ENCODE measurements at places on chromosomes 13 and 19.

- DNase-seq: no peak
Observed at GRCh38 chr13:74107598-74107997, 26.6 kb downstream of the KLF12 start.

GRCh38 chr13:87497426-87497825, 173.7 kb upstream of the SLITRK5 start:
- DNase-seq: no peak

- DNase-seq: no peak
Observed at GRCh38 chr19:5250127-5250659, 90.4 kb downstream of the PTPRS start.

DNA sequence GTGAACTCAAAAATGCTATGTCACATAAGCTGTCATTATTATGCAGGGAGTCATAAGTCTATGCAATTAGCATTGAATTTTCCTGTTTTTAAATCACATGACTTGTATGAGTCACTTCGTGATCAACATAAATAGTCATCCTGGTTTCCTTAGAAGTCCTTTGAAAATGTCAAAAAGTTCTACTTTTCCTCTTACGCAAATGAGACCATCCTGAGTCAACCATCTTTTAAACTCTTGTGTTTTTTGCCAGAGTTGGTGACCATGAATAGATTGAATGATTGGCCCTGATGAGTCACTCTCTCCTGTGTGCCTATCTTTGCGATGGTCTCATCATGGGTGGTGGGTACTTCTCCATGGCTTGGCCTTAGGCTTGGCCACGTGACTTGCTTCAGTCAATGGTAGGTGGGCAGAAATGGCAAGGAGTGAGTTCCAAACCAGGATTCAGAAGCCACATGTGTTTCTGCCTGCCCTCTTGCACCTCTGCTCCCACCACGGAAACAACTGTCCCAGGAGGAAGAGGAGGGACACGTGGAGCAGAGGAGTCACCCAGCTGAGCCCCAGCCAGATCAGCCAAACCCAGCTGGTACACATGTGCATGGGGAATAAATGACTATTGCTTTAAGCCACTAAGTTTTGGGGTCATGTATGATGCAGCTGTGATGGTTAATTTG, 123.5 kb upstream of the CACNA1A start:
- no peak for DNase-seq

- no peak for DNase-seq
Observed at GRCh38 chr13:27643334-27644132, 21.8 kb downstream of the POLR1D start.

DNA sequence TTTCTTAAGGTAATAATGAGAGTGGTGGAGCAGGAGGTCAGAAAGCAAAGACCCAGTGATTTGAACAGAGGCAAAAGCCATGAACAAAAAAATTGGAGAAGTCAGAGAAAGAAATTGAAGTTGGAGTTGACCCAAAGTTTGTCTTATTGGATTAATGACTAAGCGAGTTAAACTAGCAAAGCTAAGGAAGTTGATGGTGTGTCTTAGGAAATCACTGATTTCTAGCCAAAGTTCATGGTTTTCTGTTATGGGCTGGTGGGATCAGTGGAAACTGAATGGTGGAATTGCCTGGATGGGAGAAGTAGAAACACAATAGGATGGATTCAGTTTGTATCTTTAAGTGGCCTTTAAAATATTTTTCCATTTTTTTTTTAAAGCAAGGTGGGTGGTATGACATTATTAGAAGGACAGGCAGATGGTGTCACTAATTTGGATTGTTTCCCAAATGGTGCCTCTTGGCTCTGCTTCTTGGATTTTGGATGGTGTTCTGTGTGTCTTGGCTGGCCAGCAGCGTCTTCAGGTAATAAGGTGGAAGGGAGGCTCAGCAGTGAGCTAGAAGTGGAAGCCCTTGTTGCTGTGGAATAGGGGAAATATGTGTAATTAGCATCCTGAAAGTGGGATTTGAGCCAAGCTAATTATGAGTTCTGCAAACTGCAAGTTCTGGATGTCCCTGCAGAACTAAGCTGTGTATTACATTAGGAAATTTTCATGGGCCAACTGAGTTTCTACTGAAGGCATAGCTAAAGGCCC, 302.9 kb downstream of the LMO7 start:
- DNase-seq: no peak

DNA sequence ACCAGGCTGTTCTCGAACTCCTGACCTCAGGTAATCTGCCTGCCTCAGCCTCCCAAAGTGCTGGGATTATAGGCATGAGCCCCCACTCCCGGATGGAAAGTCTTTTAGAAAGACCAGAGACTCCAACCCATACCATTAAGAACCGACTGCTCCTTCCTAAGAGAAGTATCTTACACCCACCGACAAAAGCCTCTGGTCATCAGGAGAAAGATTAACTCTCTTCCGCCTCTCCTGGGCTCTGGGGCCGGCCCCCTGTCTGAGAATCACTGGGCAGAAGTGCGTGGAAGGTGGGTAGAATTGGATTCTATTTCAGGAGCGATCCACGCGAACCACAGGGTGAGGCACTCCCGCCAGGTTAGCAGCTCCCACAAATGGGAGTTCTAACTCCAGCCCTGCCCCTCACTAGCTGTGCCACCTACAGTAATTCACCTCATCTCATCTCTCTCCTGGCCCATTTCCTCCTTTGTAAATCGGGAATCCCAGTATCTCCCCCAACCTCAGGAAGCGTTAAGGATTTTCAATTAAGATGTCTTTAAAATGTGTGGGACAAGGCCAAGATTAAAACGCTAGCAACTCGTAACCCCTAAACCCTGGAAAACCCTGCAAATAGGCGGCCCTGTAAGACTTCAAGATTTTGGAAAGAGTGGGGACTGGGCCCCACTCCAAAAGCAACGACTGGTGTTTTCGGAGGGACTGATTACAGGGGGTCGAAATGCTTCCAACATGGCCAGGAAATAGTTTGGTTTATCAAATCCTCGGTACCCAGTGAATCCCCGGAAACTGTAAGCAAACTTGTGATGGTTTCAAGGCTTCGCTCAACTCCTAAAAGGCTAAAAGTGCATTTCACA, 1.3 kb downstream of the HNRNPL start:
- DNase-seq: no peak

GRCh38 chr13:75554981-75555380, 5.4 kb downstream of the UCHL3 start:
- DNase-seq: no peak

DNA sequence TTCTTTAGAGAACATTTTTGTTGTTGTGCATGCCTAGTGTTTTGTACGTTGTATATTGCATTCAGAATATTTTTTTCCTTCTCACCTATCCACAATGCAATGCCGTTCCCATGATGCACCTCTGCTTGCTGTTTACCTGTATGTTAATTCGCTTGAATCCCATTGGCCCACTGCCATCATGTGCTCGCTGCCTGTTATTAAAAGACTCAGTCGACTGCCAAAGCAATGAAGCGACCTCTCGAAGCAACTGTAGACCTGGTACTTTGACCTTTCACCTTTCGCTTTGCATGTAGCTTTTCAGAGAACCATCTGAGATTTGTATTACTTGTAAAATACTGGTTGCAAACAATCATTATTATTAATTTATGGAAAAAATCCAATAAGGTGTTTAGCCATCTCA, 77.4 kb upstream of the RAP2A start:
- DNase-seq: no peak

- no peak for DNase-seq
Observed at GRCh38 chr19:4713384-4713951, 10.2 kb downstream of the DPP9 start.

- DNase-seq: no peak
Observed at GRCh38 chr19:43984687-43985000, 656 bp downstream of the ZNF155 start.

- DNase-seq: no peak
Observed at GRCh38 chr13:113545931-113546516, 38.5 kb upstream of the TFDP1 start.

- DNase-seq: no peak
Observed at GRCh38 chr19:47272448-47273312, 2.0 kb upstream of the INAFM1 start.

- DNase-seq: peak; percentile 47
Observed at GRCh38 chr19:49894879-49895565, 1.7 kb downstream of the IL4I1 start.

DNA sequence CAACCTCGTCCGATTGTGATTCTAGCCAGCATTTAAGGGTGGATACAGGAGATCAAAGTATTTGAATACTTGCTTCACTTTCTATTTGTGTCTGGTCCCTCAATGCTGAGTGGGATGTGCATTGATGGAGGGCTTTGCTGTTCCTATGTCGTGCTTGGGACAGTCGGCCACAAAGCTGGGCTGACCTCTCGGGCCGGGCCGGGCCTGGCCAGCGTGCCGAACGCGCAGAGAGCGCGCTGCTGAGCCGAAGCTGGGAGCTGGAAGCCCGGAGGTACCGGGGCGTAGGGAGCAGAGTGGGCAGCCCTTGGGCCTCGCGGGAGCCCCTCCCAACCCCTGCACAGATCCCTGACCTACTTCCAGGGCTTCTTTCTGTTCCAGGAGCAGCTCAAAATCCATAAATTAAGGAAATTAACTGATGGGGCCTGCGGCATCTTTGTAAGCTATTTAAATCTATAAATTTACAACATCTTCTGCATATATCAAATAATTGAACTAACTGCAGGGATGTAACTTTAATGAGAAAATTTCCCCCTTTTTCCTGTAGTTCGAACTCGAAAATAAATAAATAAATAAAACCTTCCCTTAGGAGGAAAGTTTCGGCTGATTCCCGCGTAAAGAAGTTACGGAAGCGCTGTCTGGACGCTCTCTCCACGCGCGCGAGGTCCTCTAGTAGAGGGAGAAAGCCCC, 1.8 kb upstream of the KCTD15 start:
- DNase-seq: no peak

DNA sequence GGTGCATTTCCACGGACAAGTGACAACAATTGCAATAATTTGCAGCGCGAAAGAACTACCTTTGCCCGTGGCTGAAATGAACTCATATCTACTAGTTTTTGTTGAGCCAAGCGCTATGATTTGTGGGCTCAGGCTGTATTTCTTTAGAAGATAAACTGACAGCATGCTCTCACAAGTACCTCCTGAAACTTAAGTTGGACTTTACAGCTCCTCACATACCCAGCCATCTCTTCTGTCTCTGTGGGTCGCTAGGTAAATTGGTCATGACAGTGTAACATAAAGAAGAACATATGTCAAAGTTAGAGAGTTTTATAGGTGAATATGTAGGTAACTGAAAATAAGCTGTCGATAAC, 839 bp downstream of the COG6 start:
- DNase-seq: no peak

- no peak for DNase-seq
Observed at GRCh38 chr19:35938282-35939224, 2.4 kb downstream of the LRFN3 start.

- no peak for DNase-seq
Observed at GRCh38 chr19:45069056-45069455, 7.2 kb downstream of the ZNF296 start.

GRCh38 chr19:46191972-46192371, 37.6 kb upstream of the IGFL1 start:
- DNase-seq: no peak

- DNase-seq: no peak
Observed at GRCh38 chr13:23510544-23510916, 59.7 kb upstream of the TNFRSF19 start.

DNA sequence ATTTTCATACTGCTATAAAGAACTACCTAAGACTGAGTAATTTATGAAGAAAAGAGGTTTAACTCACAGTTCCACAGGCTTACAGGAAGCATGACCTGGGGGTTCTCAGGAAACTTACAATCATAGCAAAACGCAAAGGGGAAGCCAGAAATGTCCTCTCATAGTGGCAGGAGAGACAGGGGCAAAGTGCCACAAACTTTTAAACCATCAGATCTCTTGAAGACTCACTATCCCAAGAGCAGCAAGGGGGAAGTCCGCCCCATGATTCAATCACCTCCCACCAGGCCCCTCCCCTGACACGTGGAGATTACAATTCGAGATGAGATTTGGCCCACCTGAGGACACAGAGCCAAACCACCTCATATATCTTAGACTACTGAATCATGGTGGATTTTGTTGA, 198.7 kb downstream of the KCTD12 start:
- DNase-seq: no peak

- DNase-seq: no peak
Observed at GRCh38 chr13:50550151-50550550, 293.3 kb downstream of the DLEU7 start.

DNA sequence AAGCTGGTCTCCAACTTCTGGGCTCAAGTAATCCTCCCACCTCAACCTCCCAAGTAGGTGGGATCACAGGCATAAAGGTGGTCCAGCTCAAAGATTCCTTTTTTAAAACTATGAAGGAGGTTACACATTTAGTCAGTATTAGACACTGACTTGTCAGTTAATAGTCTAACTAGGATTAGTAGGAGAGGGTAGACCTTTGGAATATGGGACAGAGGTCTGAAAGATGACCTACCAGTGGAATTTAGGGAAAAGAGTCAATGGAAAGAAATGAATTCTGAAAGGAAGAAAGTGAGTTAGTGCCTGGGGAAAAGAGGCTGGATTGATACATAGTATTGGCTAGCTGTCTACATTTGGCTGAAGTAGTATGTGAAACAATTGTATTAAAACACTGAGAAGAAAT, 220.7 kb downstream of the MZT1 start:
- DNase-seq: no peak

DNA sequence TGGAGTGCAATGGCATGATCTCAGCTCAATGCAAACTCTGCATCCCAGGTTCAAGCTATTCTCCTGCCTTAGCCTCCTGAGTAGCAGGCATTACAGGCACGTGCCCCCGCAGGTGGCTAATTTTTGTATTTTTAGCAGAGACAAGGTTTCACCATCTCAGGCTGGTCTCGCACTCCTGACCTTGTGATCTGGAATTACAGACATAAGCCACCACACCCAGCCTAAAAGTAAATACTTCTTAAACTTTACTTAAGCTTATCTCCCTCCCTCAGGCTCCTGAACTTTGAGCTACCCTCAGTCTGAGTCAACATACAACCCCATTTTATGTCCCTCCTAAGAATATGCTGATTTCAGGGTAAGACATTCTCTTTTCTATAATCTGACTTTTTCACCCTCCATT, 66.1 kb downstream of the ZNF486 start:
- DNase-seq: no peak

- no peak for DNase-seq
Observed at GRCh38 chr19:40341601-40342482, 6.4 kb downstream of the C19orf47 start.

- DNase-seq: no peak
Observed at GRCh38 chr19:17210296-17210695, 4.9 kb upstream of the USE1 start.

DNA sequence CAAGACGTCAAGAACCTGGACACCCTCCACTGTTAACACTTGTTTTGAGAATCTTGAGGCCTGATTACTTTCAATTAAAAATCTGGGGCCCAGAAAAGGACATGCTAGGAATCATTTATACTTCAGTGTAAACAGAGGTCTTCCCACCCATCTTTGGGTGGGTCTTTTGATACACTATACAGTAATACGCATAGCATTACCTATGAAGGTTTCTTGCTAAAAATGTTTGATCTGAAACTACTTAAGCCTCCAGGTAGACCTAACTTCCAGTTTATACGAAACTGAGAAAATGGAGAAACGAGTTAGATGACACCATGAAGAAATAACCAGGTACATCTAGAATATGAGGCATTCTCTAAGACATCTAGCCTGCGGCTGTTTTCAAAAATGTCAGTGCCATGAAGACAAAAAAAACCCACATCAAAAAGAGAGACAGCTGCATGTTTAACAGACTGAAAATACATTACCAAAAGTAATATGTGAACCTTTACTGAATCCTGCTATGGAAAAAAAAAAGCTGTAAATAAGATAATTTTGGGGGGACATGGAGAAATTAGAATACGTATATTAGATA, 36.6 kb downstream of the TGDS start:
- no peak for DNase-seq

GRCh38 chr13:106440866-106441265, 94.6 kb downstream of the EFNB2 start:
- no peak for DNase-seq

GRCh38 chr19:13843104-13843921, 33.6 kb upstream of the NANOS3 start:
- no peak for DNase-seq
